ENCODE measurements at places on chromosomes 3 and 15.

DNA sequence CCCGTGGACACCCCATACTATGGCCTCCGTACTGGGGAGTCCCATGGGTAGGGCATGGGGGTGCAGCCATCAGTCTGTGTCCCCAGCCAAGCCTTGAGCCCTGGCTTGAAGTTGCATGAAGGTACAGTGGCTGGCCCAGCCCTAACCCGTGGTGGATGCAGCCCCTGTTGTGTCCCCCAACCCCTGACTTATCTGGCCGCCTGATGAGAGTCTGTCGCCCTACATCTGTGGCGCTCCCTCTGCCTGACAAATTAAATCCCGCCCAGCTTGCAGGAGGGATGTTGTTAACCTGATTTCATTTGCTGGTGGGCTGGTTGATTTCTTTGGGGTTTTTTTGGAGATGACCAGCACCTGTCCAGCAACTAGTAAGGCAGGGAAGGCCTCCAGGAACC lies 186.1 kb downstream of the APBA2 start:
- no peak overlapping the region for H3K27ac ChIP-seq
- H3K4me3 ChIP-seq, result no peak overlapping the region
- H3K36me3 ChIP-seq, result no peaks in the 10 kb centered on the region
- H3K4me1 ChIP-seq, result no peaks in the 10 kb centered on the region
- H3K27me3 ChIP-seq, result no peaks in the 10 kb centered on the region

GRCh38 chr3:182704926-182705325 lies 88.4 kb upstream of the ATP11B start:
- H3K27ac ChIP-seq, result no peak overlapping the region
- H3K4me1 ChIP-seq, result no peaks in the 10 kb centered on the region
- no peaks in the 10 kb centered on the region for H3K36me3 ChIP-seq
- H3K27me3 ChIP-seq, result peaks cover 27% of the 10 kb centered on the region

DNA sequence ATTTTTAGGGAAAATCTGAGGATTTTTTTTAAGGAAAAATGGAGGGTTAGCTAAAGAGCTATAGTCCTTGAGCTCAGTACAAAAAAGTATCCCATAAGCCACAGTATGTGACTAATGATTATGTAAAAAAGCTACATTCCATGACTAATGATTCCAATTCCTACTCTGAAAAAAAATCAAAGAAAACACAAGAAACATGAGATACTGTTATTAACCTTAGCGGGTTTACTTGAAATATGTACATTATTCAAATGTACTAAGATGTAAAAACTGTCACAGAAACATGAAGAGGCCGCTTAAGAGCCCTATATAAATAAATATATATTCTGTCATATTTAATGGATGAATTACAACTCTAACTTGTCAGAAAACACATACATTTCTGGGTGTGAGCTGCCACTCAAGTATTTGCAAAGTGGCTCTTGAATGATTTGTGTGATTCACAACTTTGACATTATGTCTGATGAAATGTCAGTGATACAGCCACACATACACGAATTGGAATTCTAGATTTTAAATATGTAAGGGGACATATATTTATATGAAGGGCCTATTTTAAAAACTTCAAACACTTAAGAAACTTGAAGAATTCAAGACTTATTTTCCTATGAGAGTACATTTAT lies 518.7 kb upstream of the SUCLG2 start:
- H3K36me3 ChIP-seq, result no peaks in the 10 kb centered on the region
- no peaks in the 10 kb centered on the region for H3K4me1 ChIP-seq
- no peaks in the 10 kb centered on the region for H3K27me3 ChIP-seq

DNA sequence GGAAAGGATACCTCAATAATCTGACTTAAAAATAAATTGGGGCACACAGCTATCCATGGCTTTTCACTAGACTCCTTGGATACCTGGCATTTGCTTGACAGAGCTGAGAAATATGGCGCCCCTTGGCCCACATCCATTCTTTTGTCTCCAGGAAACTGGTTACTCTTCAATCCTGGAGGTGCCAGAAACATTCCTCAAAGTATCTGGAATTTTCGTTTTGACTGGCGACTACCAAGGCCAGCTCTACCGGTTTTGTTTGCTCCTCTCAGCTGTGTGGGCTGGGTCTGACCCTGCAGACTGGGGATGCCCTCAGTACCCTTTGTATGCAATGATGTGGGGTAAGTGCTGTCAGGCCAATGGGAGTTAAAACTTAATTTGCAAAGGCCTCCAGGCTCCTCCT lies 27.0 kb downstream of the KATNBL1 start:
- no peak overlapping the region for H3K27ac ChIP-seq
- H3K4me3 ChIP-seq, result no peak overlapping the region
- no peaks in the 10 kb centered on the region for H3K4me1 ChIP-seq
- H3K36me3 ChIP-seq, result peaks cover 19% of the 10 kb centered on the region
- no peaks in the 10 kb centered on the region for H3K27me3 ChIP-seq
- no peak for DNase-seq

GRCh38 chr3:69288161-69288895 lies 97.6 kb downstream of the FRMD4B start:
- no peak for DNase-seq
- H3K27me3 ChIP-seq, result peaks cover 3% of the 10 kb centered on the region
- H3K27ac ChIP-seq, result no peak overlapping the region
- H3K4me1 ChIP-seq, result peaks cover 9% of the 10 kb centered on the region
- no peak overlapping the region for H3K4me3 ChIP-seq
- H3K36me3 ChIP-seq, result no peaks in the 10 kb centered on the region

DNA sequence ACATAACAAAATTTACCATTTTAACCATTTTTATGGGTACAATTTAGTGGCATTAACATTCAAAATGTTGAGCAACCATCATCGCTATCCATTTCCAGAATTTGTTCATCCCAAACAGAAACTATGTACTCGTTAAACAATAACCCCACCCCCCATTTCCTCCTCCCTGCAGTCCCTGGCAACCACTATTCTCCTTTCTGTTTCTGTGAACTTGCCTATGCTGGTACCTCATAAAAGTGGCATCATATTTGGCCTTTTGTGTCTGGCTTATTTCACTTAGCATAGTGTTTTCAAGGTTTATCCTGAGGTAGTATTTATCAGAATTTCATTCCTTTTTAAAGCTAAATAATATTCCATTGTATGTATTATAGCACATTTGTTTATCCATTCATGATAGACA lies 32.4 kb downstream of the C3orf80 start:
- no peaks in the 10 kb centered on the region for H3K27me3 ChIP-seq
- peaks cover 8% of the 10 kb centered on the region for H3K4me1 ChIP-seq
- H3K4me3 ChIP-seq, result no peak overlapping the region
- H3K36me3 ChIP-seq, result no peaks in the 10 kb centered on the region
- no peak overlapping the region for H3K27ac ChIP-seq

DNA sequence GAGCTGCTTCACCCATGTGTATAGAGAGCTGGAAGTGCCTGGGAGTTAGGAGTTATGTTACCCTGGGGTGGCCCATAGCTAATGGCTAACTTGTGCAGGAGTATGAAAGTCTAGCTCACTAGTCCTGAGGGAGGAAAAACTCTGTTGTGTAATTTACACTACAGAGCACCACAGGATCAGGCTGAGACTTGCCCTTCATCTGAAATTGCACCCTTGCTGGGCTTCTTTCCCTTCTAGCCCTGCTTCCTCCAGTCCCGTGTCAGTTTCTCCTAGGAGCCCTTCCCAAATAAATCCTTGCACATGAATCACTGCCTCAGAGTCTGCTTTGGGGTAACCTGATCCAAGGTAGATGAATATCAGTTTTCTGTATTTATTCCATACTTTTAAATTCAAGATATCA lies 40.0 kb downstream of the CTXND1 start:
- no peak overlapping the region for H3K4me3 ChIP-seq
- H3K4me1 ChIP-seq, result no peaks in the 10 kb centered on the region
- no peaks in the 10 kb centered on the region for H3K36me3 ChIP-seq

DNA sequence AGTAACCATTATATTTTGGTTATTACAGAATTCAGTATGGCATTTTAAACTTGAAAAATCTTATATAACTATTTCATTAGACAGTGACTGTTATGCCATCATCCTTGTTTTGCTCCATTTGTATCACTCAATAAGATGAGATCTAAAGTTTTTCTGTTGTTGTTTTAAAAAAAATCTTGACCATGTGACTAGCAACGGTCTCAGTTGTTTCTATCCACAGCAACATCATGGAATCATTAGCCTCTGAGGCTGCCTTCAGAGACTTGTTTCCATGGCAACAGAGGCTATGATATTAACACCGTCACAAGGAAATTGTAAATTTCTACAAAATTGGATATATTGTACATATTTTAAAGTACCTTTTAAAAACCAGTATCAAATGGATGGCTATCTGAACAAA lies 129.8 kb downstream of the DLG1 start:
- no peaks in the 10 kb centered on the region for H3K27me3 ChIP-seq
- H3K36me3 ChIP-seq, result peaks cover 16% of the 10 kb centered on the region
- H3K27ac ChIP-seq, result no peak overlapping the region
- H3K4me3 ChIP-seq, result no peak overlapping the region
- no peaks in the 10 kb centered on the region for H3K4me1 ChIP-seq

DNA sequence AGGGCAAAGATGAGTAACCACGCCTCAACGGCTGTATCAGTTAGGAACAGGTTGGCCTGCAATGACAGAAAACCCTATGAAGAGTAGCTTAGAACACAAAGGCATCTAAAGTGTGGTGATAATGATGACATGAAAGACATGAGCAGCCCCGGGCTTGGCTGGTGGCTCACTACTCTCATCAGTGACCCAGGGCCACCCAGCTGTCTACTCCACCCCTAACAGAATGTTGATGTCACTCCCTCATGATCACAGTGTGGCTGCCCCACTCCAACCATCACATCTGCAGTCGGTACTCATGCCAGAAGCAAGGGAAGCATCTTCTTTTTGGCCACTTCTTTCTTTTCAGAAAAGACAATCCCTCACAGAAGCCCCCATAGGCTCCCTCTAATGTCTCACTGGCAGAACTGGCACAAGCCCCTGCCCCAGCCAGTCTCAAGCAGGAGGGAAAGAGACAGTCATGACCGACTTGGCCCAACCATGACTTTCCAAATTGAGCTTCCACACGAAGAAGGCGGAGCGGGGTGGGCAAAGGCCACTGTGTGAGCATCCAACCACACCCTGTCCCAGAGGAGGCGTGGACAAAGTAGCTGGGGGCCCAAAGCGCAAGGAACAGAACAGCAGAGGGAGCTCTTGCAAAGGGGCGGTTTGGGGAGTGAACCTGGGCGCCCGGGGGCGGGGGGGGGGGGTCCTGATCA lies 72.0 kb upstream of the IQSEC1 start:
- peaks cover 11% of the 10 kb centered on the region for H3K4me1 ChIP-seq
- no peak overlapping the region for H3K27ac ChIP-seq
- peaks cover 31% of the 10 kb centered on the region for H3K27me3 ChIP-seq
- no peak for DNase-seq
- H3K4me3 ChIP-seq, result no peak overlapping the region

DNA sequence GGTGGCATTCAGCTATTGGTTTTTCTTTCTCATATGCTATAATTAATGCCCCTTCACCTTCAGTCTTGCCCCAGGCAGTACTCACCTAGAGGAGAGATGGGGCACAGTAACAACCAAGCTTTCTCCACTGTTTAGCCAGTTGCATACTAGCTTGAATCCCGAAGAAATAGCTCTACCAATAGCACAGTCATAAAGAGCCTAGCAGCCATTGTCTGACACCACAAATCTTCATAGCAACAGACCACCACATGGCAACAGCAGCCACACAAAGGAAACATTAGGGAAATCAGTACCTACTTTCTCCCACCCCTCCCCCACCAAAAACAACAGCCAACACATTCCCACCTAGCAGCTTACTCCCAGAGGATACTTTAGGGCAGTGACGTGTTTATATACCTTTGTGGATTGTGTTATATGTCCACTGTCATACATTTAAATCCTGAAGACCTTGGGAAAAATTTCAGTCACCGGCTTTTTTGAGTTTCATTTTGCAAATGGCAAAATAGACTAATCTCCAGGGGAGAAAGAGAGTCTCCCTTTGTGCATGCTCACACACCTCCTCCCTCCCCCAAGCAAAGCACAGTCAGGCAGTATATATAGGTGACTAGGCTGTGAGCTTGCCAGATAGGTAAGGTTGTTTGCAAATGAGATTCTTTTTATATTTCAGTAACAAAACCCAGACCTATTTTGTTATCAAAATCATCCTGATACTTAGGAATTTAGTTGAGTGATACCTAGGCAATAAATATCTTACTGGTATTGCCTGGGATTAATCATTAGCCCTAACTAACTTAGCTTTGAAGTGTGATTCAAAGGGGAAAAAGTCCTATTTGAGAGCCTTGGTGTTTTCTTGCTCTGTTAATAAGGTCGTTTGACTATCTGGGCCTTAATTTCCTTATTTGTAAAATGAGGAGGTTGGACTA lies 140.6 kb downstream of the RBPMS2 start:
- peak; percentile 33 for DNase-seq
- H3K27ac ChIP-seq, result peak overlapping the region; percentile 70
- H3K27me3 ChIP-seq, result no peaks in the 10 kb centered on the region
- H3K36me3 ChIP-seq, result peaks cover 49% of the 10 kb centered on the region

DNA sequence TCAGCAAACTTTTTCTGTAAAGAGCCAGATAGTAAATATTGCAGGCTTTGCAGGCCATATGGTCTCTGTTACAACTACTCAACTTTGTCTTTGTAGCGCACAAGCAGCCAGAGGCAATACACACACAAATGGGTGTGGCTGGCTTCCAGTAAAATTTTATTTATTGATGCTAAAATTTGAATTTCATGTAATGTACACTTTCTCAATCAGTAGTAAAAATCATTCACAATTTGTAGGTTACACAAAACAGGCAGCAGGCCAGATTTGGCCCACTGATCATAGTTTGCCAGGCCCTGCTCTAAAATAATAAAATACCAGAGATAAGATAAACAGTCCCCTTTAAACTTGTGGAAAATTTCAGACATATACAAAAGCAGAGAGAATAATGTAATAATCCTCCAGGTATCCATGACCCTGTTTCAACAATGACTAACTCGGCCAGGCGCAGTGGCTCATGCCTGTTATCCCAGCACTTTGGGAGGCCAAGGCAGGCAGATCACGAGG lies 330.3 kb downstream of the SHQ1 start:
- H3K36me3 ChIP-seq, result no peaks in the 10 kb centered on the region
- H3K27me3 ChIP-seq, result no peaks in the 10 kb centered on the region
- peaks cover 15% of the 10 kb centered on the region for H3K4me1 ChIP-seq
- no peak overlapping the region for H3K27ac ChIP-seq
- DNase-seq, result no peak
- no peak overlapping the region for H3K4me3 ChIP-seq

GRCh38 chr15:70210528-70210927 lies 112.8 kb upstream of the TLE3 start:
- no peak for DNase-seq
- peaks cover 54% of the 10 kb centered on the region for H3K27me3 ChIP-seq
- no peak overlapping the region for H3K27ac ChIP-seq

- H3K27ac ChIP-seq, result no peak overlapping the region
- DNase-seq, result peak; percentile 15
- peaks cover 81% of the 10 kb centered on the region for H3K4me1 ChIP-seq
- H3K27me3 ChIP-seq, result no peaks in the 10 kb centered on the region
- peak overlapping the region; percentile 96 for H3K4me3 ChIP-seq
- peaks cover 41% of the 10 kb centered on the region for H3K36me3 ChIP-seq
These were observed 1.8 kb downstream of the TWF2 start for GRCh38 chr3:52237006-52237656.

GRCh38 chr3:121974601-121975111 lies 47.4 kb downstream of the ILDR1 start:
- DNase-seq, result no peak
- no peak overlapping the region for H3K4me3 ChIP-seq
- no peak overlapping the region for H3K27ac ChIP-seq
- no peaks in the 10 kb centered on the region for H3K36me3 ChIP-seq

- peak overlapping the region; percentile 75 for H3K4me3 ChIP-seq
- H3K27me3 ChIP-seq, result no peaks in the 10 kb centered on the region
- DNase-seq, result no peak
- H3K4me1 ChIP-seq, result peaks cover 19% of the 10 kb centered on the region
- H3K27ac ChIP-seq, result peak overlapping the region; percentile 74
- peaks cover 13% of the 10 kb centered on the region for H3K36me3 ChIP-seq
These were observed 548 bp upstream of the BTBD1 start for GRCh38 chr15:83067638-83067962.
